ENCODE measurements at places on chromosomes 5 and 9. TPM values are rescaled to one million over a fixed set of nuclear protein-coding genes. Genes with fewer than 3 reads are reported as not detected.

GRCh38 chr5:120678279-120678678 lies 214.2 kb downstream of the PRR16 start:
- H3K27ac ChIP-seq, result no peak overlapping the region
- peak; percentile 47 for DNase-seq
- H3K4me1 ChIP-seq, result peaks cover 43% of the 10 kb centered on the region
- no peaks in the 10 kb centered on the region for H3K36me3 ChIP-seq

DNA sequence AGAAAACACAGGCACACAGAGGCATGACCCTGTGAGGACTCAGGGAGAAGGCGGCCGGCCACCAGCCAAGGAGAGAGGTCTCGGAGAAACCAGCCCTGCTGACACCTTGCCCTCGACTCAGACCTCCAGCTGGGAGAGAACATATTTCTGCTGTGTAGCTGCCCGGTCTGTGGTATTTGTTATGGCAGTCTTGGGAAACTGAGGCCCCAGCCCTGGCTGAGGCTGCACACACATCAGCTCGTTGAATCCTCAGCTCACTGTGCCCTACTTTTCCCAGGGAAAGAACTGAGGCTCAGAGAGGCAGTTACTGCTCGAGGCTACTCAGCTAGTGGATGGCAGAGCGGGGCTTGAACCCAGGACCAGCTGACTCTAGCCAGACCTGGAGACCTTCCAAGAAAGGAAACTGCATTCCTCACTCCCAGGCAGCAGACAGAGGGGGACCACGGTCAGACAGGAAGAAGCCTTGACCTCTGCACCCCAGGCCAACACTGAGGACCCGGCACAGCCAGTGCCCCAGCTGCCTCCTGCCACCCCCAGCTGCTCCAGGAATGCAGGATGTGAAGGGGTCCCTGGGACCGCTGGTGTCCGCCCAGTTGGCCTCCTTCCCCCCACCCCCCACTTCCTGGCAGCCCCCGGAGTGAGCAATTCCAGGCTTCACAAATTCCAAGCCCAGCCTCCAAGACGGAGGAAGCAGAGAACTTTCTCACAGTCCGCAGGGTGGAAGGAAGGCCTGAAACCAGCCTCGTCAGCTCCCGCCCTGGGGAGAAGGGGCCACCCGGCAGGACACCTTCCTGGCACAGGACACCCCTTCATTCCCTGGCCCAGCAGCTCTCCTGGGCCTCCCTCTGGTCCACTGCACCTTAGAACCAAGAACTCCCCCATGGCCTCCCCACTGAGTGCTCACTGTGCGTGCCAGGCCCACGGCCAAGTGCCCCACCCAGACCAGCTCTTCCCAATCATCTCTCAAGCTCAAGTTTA lies 69.9 kb downstream of the LRSAM1 start:
- peak; percentile 86 for DNase-seq
- H3K36me3 ChIP-seq, result peaks cover 55% of the 10 kb centered on the region
- no peak overlapping the region for H3K4me3 ChIP-seq
- no peaks in the 10 kb centered on the region for H3K27me3 ChIP-seq
- H3K4me1 ChIP-seq, result peaks cover 55% of the 10 kb centered on the region
- H3K27ac ChIP-seq, result peak overlapping the region; percentile 91

- no peaks in the 10 kb centered on the region for H3K4me1 ChIP-seq
- H3K36me3 ChIP-seq, result no peaks in the 10 kb centered on the region
- no peak overlapping the region for H3K27ac ChIP-seq
- no peaks in the 10 kb centered on the region for H3K27me3 ChIP-seq
- DNase-seq, result no peak
Measured at GRCh38 chr9:111501648-111502047, 17.5 kb upstream of the ECPAS start.

- H3K27ac ChIP-seq, result no peak overlapping the region
- H3K36me3 ChIP-seq, result no peaks in the 10 kb centered on the region
- no peaks in the 10 kb centered on the region for H3K4me1 ChIP-seq
- DNase-seq, result no peak
Measured at GRCh38 chr5:156914371-156914737, 48.7 kb downstream of the TIMD4 start.

DNA sequence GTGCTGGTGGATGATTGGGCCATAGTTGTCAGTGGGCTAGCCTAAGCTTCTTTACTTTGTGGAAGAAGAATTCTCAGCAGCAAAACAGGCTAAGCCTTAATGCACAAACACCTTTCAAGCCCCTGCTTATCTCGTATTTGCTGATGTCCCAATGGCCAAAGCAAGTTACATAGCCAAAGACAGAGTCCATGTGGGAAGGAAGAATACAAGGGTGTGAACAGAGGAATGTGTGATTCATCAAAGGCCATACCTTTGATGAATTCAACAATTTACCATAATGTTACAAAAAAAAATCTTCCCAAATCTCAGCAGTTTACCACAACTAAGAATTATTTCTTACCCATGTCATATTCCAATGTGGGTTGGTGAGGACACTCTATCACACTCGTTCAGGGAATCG lies 1.2 kb upstream of the YTHDC2 start:
- H3K4me3 ChIP-seq, result no peak overlapping the region
- H3K27me3 ChIP-seq, result no peaks in the 10 kb centered on the region
- H3K36me3 ChIP-seq, result no peaks in the 10 kb centered on the region
- H3K27ac ChIP-seq, result no peak overlapping the region
- peaks cover 14% of the 10 kb centered on the region for H3K4me1 ChIP-seq
- DNase-seq, result no peak

DNA sequence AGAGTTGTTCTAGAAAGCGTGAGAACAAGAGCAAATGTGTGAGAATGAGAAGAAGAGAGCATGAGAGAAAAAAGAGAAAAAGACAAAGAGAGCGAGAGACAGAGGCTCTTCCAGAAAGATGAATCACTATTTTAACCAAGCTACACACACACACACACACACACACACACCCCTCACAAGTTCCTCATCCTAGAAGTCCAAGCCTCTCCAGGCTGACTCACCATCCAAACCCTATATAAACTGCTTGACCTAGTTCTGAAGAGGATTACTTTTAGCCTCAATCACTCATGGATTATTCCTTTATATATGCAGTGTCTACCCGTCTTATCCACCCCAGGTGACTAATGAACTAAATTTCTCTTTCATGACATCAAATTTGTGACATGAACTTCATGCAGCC lies 37.6 kb downstream of the C9orf57 start:
- H3K36me3 ChIP-seq, result no peaks in the 10 kb centered on the region
- peak; percentile 86 for DNase-seq
- no peaks in the 10 kb centered on the region for H3K27me3 ChIP-seq
- H3K4me3 ChIP-seq, result no peak overlapping the region
- H3K27ac ChIP-seq, result no peak overlapping the region

GRCh38 chr9:3513265-3513818 lies 12.5 kb downstream of the RFX3 start:
- no peaks in the 10 kb centered on the region for H3K27me3 ChIP-seq
- DNase-seq, result no peak
- no peak overlapping the region for H3K27ac ChIP-seq
- no peak overlapping the region for H3K4me3 ChIP-seq
- H3K4me1 ChIP-seq, result peaks cover 17% of the 10 kb centered on the region

DNA sequence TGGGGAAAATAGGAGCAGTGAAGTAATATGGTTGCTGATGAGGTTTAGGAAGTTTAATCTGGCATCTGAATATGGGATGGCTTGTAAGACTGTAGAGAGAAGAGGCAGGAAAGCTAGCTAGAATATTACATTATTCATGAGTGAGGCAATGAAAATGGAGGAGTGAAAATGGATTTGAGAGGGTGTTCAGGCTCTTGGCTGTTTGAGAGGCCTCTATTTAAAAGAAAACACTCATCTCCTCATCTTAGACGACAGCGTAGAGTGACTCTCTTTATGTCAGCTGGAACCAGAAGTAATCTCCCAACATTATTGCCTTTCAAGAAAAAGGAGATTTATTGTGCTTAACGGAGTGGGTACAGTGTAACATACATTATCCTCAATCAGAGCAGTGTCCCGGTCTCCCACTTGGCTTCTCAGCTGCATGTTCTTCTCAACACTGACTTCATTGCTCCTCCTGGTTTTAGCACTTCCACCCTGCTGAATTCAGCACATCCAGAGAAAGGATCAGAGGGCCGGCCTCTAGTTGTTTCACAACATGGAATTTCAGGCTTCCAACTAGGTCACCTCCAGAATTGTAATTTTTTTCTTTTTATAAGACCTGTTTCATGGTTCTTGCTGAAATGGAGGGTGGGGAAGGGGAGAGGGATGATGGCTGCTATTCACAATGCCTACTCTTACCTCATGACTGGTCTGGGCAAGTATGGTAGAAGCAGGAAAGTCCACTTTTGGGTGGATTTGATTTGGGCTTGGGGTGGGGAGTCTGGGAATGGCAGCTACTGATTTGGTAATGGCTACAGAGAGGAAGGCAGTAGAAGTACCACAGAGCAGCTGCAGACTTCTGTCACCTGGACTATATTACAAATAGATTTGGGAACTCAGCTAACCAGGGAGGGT lies 52.9 kb upstream of the KIAA1958 start:
- H3K36me3 ChIP-seq, result peaks cover 7% of the 10 kb centered on the region
- H3K4me1 ChIP-seq, result no peaks in the 10 kb centered on the region
- no peak overlapping the region for H3K4me3 ChIP-seq

DNA sequence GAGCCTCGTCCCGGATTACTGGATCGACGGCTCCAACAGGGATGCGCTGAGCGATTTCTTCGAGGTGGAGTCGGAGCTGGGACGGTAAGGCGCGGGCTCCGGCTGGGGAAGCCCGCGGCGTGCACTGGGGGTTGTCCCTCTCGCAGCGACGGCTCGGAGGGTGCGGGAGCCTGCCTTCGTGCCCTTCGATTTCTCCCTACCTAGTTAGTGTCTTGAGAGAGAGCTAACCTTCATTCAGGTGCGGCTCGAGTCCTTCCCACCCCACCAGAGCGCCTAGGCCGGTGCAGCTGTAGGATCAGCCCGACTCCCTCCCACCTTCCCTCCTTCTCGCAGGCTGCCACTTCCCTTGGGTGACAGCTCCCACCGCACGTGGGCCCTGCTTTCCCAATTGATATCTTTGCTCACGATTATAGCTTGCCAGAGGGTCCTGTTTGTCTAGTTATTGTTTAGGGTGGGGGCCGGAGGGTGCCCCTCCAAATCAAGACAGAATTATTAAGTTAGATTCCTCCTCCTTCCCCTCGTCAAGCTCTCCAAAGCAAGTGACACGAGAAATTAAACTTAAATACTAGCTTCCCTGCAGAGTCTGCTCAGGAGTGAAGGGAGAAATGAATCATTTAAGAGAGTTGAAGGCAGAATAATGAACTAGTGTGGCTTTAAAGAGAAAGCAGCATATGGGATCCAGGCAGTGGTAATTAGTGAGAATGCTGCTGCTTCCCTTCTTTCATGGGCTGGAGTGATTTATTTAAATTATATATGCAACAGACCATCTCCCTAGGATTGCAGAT lies 569 bp downstream of the CAMK4 start:
- no peak overlapping the region for H3K27ac ChIP-seq
- H3K4me3 ChIP-seq, result peak overlapping the region; percentile 79
- H3K4me1 ChIP-seq, result peaks cover 16% of the 10 kb centered on the region
- no peaks in the 10 kb centered on the region for H3K27me3 ChIP-seq

DNA sequence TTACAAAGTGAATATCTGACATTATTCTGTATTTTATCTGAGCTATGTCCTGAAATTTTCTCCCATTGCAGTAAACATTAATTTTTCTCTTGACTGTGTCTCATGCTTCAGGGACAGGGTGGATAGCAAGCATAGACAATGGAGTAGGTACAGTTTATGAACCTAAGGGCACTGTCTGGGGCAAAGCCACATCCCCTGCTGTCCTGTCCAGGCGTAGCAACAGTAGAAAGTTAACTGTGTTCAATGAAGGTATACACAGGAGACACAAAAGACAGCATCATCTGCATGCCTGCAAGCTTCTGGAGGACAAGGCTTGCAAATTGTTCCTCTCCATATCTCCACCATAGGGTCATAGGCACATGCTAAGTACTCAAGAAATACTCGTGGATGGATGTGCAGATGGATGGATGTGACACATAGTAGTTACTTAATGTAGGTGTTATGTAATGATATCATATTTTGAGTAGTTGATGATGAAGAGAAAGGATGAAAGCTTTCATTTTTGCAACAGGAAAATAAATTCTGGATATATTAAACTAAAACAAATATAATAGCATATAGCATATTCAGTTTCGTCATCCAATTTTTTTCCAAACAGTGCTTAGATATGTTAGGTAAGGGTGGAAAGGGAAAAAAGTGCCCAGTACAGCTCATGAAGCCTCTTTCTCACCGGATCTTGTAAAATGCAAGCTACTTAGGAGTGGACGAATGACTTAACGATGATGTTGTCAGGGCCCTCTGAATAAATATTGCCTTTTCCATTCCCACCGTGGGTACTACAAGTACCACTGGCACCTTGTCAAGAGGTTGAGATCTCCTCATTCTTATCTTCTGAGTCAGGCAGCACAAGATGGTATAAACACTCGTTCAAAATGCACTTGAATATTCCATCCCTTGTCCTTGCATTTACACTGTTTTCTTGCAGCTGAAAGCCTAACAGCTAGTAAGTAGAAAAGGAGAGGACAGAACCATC lies 19.9 kb upstream of the ZSWIM6 start:
- H3K27ac ChIP-seq, result no peak overlapping the region
- H3K4me3 ChIP-seq, result no peak overlapping the region
- peak; percentile 65 for DNase-seq

GRCh38 chr9:23824830-23825591 lies 1.0 kb downstream of the ELAVL2 start:
- peaks cover 33% of the 10 kb centered on the region for H3K27me3 ChIP-seq
- no peaks in the 10 kb centered on the region for H3K36me3 ChIP-seq
- peak overlapping the region; percentile 69 for H3K4me3 ChIP-seq
- peak; percentile 28 for DNase-seq

- no peaks in the 10 kb centered on the region for H3K36me3 ChIP-seq
- H3K27ac ChIP-seq, result no peak overlapping the region
- no peaks in the 10 kb centered on the region for H3K4me1 ChIP-seq
- no peak overlapping the region for H3K4me3 ChIP-seq
- no peaks in the 10 kb centered on the region for H3K27me3 ChIP-seq
- DNase-seq, result no peak
Measured at GRCh38 chr9:11874414-11874813, 818.8 kb upstream of the TYRP1 start.

DNA sequence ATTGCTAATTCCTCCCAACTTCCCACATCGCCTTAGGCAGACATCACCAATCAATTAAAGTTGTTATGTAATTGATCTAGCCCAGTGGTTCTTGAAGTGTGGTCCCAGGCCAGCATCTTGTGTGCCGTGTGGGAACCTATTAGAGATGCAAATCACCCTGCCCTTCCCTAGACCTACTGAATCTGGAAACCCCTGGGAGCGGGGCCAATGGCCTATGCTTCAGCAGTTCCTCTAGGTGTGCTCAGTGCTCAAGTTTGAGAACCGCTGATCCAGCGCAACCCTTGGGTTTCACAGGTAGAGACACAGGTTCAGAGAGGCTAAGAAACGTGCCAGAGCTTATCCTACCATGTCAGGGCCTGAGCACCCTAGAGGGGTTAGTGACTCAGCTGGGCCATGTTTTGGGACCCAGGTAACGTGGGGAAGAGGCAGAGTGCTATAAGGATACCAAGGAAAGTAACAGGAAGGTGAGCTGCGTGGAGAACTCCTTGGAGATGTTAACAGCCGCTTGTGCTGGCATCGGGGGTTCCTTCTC lies 4.4 kb downstream of the SLC34A1 start:
- peaks cover 15% of the 10 kb centered on the region for H3K4me1 ChIP-seq
- peaks cover 16% of the 10 kb centered on the region for H3K27me3 ChIP-seq
- DNase-seq, result no peak
- no peak overlapping the region for H3K4me3 ChIP-seq
- no peaks in the 10 kb centered on the region for H3K36me3 ChIP-seq

Gene OCLN
- total RNA-seq, result 0.76 TPM

Gene TNFSF8
- not detected for total RNA-seq

Gene MTX3
- total RNA-seq, result 24.2 TPM

Gene SOWAHA
- not detected for total RNA-seq

Gene ST8SIA4
- total RNA-seq, result under 0.01 TPM

Gene GAS1
- total RNA-seq, result 29.7 TPM

Gene DOCK8
- not detected for total RNA-seq

Measured in GM23248 (cell line).